Activated T-helper 1 cell treated with Interleukin-2 at 50 U/mL for 16 hours (primary cell): ENCODE measurements at places on chromosomes 3 and 15.

GRCh38 chr3:118406562-118406961 is 628.1 kb downstream of the IGSF11 start:
- DNase-seq: no peak

DNA sequence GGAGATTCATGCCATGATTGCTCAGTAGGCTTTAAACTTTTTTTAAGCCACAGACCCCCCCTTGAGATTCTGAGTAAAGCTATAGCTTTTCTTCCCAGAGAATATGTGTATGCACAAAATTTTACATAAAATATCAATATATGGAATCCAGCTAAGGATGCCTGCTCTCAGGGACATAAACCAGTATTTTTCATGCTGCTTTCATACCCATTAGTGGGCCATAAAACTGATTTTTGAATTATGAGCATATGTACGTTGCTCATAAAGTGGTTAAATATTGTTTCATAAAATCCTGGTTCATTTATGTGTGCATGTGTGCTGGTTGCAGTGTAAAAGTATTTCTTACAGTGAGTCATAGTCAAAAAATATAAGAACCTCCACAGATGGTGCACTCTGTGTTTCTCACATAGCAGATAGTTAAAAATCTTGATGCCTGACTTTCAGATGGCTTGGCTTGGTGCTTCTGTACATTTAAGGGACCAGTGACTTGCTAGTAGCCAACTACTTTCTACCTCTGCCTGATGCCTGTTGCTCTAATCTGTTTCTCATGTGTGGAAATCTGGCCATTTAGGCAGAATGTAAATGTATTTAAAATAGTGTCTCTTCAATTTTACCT is 71.9 kb downstream of the ARHGEF26 start:
- no peak for DNase-seq

- DNase-seq: no peak
Measured at GRCh38 chr15:83163032-83163431, 44.6 kb downstream of the HDGFL3 start.

DNA sequence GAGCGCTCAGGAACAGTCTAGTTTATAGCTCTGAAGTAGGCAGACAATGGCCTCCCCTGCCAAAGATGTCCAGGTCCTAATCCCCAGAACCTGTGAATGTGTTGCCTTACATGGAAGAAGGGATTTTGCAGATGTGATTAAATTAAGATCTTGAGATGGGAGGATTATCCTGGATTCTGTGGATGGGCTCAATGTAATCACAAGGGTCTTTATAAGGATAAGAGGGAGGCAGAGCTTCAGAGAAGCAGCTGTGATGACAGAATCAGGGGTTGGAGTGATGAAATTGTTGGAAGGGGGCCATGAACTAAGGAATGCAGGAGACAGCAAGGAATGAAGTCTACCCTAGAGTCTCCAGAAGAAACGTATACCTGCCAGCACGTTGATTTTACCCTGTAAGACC is 14.0 kb upstream of the GK5 start:
- DNase-seq: no peak

GRCh38 chr3:194386066-194386465 is 13.0 kb downstream of the GP5 start:
- DNase-seq: no peak

GRCh38 chr3:10988991-10989484 is 3.5 kb upstream of the SLC6A1 start:
- DNase-seq: no peak

- no peak for DNase-seq
Measured at GRCh38 chr3:47577583-47578118, 1.0 kb downstream of the CSPG5 start.

- DNase-seq: no peak
Measured at GRCh38 chr3:151428386-151428785, 32.5 kb downstream of the IGSF10 start.

DNA sequence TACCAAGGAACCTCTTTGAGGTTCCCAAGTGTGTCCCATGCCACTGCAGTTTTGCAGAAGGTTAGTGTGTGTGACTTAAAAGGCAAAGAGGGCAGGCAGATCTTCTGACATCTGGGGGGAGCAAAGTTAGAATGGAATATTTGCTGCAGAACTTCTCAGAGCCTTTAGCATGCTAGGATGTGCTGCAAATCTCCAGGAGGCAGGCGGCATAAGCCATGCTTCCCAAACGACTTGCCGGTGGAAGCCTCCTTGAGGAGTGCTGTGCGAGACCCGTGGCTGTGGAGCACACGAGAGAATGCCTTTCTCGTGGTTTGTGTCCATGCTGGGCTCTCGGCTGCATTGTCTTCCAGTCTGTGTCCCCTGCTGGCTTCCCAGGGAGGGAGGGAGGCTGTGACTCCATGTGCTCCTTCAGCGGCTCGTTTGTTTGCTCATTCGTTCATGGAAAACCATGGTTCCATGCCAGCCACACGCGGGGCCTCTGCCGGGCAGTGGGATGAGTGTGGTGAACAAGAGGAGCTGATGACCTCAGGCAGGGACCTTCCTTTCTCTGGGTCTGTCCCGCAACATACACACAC is 13.8 kb downstream of the HDAC11 start:
- DNase-seq: no peak

GRCh38 chr3:133834621-133835417 is 29.2 kb downstream of the SRPRB start:
- no peak for DNase-seq

- DNase-seq: no peak
Measured at GRCh38 chr15:58392611-58393161, 39.1 kb upstream of the LIPC start.

GRCh38 chr15:80003171-80003570 is 32.2 kb upstream of the BCL2A1 start:
- DNase-seq: no peak

- no peak for DNase-seq
Measured at GRCh38 chr3:88059380-88060170, 520 bp downstream of the ZNF654 start.

DNA sequence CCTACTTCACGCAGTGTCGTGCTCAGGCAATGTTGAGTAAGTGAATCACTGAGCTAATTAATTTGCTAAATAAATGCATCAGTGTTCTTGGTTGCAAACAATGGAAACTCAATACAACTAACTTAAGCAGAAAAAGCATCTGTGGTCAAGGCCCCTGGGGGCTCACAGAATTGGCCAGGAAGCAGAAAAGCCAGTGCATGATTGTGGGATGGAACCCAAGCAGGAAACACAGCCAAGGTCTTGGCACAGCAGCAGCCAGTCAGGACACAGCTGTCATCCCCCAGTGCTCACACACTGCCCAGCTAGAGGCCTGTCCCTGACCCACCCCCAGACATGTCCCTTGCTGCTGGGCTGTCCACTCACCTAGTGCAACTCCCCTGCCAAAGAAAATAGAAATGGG is 85.9 kb downstream of the AQP9 start:
- DNase-seq: no peak

- no peak for DNase-seq
Measured at GRCh38 chr3:150064971-150065370, 94.3 kb upstream of the PFN2 start.

- DNase-seq: no peak
Measured at GRCh38 chr3:177973241-177973840, 562.9 kb upstream of the KCNMB2 start.

- DNase-seq: no peak
Measured at GRCh38 chr15:49044766-49045606, 1.3 kb downstream of the SECISBP2L start.

GRCh38 chr3:30754426-30754825 is 140.0 kb downstream of the GADL1 start:
- no peak for DNase-seq

GRCh38 chr3:53154881-53155285 is 6.1 kb upstream of the PRKCD start:
- no peak for DNase-seq

DNA sequence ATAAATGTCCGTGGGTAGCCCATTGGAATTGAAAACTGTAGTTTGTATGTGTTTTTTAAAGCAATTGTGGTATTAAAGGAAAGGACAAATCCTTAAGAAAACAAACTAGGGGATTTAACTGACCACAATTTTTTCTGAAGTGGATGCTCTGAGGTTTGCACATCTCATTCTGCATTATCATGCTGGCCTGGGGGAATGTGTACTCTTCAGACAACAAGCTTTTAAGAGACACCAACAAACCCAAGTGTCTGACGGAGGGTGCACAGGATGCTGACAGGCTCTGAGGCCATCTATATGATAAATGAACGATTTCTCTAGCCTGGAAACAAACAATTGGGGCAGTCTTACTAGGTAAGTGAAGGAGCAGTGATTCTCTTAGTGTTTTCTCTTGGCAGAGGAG is 9.1 kb downstream of the LINS1 start:
- DNase-seq: no peak

DNA sequence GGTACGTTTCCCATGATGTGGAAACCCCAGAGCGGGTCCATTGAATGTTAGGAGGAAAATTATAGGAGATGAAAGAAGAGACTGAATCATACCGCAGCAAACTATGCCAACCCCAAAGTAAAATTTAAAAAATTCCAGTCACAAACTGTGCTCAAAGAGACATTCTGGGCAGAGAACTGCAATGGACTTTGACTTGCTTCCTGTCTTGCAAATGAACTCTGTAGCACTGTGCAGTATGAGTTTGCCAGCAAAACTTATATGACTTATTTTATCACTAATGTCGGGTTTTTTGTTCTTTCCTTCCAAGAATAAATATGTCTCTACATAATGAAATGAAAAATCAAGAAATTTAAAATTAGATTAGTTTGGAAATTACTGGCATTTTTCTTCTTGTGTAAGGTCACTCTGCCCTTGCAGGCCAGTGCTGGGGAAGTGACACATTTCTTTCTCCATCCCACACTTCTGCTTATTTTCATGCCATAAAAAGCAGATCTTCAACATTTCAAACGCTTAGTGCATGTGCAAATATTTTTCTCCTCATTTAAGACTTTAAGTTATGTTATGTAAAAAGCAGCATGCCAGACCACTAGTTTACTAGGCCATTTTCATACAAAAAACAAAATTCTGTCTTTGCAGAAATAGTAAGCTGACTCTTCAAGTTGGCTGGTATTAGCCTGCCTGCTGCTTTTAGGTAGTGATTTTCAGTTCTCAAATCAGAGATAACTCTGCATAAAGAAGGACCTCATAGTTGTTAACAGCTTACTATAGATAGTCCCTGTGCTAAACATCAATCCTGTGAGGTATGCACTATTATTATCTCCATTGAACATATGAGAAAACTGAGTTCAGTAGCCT is 32.2 kb upstream of the SSR3 start:
- DNase-seq: no peak

- no peak for DNase-seq
Measured at GRCh38 chr15:35078221-35078915, 6.7 kb downstream of the NANOGP8 start.

DNA sequence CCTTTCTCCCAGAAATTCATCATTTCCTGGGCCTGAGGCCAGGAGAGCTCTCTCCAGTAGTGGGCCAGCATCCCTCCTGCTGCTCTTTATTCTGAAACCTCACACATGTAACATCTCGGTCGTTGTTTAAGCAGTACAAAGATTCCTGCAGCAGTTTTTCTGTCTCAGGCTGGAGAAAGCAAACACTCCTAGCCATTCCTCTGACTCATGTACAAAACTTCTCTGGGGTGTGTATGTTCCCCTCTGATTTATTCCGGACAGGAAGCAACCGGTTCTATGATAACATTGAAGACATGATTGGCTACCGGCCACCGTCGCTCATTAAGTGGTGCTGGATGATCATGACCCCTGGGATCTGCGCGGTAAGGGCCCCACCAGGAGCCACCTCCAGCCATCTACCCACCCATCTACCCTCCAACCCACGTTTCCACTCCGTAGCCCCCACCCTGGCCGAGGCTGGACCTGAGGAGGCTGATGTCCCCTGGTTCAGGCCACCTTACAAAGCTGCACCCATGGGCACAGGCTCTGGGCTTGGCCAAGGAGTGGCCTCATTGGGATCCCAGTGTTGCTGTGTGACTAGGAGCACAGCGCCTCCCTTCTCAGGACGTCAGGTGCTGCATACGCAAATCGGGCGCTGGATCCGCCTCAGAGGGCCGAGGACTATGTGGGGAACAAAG is 58.6 kb upstream of the SLC6A1 start:
- no peak for DNase-seq

- DNase-seq: no peak
Measured at GRCh38 chr3:147130461-147130860, 275.9 kb downstream of the ZIC4 start.

- no peak for DNase-seq
Measured at GRCh38 chr3:189270248-189270832, 98.6 kb downstream of the TPRG1 start.

- no peak for DNase-seq
Measured at GRCh38 chr3:129235344-129235917, 14.0 kb upstream of the COPG1 start.

GRCh38 chr3:112627419-112627818 is 13.5 kb downstream of the CCDC80 start:
- no peak for DNase-seq

DNA sequence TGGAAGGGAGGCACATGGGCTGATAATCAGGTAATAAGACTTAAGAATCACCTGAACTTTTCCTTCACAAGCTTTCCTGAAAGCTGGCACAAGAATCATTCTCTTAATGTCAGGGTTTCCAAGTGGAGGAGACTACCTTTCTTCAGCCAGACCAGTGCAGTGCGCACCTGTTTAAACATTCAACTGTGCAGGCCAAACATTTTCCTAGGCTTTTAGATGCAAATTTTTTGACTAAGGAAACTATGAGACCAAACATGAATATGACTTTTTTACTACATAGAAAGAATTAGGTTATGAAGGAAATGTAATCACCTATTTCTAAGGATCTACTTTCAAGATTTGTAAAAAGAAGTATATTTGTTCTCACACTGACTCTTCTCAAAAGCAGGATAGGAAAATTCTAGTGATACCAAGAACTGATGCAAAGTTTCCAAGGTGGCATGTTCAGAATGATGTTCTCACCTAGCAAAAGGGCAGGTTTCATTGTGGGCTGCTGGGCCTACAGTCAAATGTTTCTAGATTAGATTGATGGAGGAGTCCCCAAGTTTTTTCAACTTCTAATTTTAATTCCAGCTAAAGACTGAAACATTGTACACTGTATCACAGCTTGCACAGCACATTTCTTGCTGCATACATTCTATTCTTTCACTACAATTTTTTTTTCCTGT is 339.1 kb downstream of the TIGIT start:
- no peak for DNase-seq

GRCh38 chr15:66039117-66039871 is 170.0 kb downstream of the RAB11A start:
- no peak for DNase-seq

- DNase-seq: no peak
Measured at GRCh38 chr3:65422154-65422553, 616.6 kb downstream of the MAGI1 start.
